ENCODE measurements at places on chromosomes 6 and 20.

- no peak for DNase-seq
These were observed 31.2 kb upstream of the HMGA1 start for GRCh38 chr6:34205466-34205865.

- DNase-seq = no peak
These were observed 22.5 kb downstream of the INSM1 start for GRCh38 chr20:20390393-20390792.

DNA sequence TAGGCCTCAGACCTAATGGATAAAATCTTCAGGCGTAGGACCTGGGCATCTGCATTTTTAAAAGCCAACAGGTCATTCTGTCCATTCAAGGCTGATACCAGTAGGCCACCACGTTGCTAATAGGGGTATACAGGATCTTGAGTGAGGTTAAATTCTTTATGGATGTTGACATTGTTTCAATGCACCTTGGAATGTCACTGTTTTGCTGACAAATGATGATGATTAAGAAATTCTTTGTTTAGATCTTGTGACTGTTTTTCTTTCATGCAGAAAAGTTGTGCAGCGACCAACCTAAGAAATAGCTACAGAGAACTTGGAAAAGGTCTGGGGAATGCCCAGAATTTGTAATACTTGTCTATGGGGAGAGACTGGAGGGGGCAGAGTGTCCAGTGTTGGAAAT, 101.1 kb upstream of the CLDN20 start:
- DNase-seq = no peak

GRCh38 chr6:42468273-42468672, 16.5 kb upstream of the TRERF1 start:
- no peak for DNase-seq

GRCh38 chr6:144195671-144196270, 45.5 kb downstream of the STX11 start:
- DNase-seq = no peak

DNA sequence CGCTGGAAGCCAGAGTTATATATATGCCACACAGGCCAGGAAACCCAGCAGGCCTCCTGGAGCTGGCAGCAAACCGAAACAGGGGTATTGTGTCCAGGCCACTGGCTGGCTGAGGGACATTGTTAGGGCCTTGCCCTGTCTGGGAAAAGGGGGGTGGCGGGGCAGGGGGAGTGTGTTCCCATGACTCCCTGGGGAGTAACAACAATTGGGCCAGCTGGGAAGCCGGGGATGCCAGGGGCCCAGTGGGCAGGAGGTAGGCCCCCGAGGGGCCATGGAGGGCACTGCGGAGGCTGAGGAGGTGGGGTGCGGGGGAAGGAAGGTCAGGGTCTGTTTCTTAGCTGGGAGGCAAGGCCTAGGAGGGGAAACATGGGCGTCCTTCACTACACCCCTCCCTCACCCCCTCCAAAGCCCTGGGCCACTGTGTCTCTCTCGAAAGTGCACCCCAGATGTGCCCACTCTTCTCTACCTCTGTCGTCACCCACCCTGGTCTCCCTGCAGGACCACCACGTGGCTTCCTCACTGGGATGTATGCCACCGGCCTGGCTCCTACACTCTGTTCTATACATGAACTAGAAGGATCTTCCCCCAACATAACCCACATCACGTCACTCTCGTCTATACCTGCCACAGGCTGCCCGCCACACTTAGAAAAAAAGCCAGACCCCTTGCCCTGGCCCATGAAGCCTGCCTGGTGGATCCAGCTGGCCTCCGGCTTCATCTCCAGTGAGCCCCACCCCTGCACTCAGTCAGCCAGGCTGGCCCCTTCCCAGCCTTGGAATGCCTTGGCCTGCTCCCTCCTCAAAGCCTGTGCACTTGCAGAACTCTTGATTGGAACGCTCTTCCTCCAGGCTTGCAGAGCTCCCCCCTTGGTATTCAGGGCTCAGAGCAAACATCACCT, 7.8 kb upstream of the E2F1 start:
- DNase-seq = no peak

- no peak for DNase-seq
These were observed 42.4 kb upstream of the ADGRF4 start for GRCh38 chr6:47655719-47656595.

Measured in vagina (tissue), 2 donors.